ENCODE measurements at places on chromosomes 11 and 22.

DNA sequence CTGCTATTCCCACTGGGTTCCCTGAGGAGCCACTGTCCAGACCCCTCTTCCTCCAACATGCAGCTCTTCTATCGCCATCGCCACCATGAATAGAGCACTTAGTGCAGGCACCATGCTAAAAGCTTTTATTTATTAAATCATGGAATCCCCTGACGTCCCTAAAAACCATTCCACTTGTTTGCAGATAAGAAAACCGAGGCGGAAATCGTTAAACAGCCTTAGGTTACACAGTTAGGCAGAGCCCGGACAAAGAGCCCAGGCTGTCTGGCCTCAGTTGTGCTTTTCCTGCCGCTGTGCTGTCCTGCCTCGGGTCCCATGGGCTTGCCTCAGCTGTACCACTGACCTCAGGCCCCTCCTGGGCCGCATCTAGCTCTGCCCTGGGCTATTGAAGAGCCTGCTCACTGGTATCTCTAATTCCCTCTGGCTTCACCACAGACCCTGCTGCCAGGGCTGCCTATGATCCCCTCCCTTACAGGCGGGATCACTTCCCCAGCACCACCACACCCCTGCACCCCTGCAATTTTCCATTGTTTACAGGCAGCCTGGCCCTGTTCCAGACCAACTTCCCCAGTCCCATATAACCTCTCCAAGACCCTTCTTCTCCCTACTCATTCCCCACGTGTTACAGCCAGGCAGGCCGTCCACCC, 13.0 kb upstream of the TUB start:
- no peak for DNase-seq

DNA sequence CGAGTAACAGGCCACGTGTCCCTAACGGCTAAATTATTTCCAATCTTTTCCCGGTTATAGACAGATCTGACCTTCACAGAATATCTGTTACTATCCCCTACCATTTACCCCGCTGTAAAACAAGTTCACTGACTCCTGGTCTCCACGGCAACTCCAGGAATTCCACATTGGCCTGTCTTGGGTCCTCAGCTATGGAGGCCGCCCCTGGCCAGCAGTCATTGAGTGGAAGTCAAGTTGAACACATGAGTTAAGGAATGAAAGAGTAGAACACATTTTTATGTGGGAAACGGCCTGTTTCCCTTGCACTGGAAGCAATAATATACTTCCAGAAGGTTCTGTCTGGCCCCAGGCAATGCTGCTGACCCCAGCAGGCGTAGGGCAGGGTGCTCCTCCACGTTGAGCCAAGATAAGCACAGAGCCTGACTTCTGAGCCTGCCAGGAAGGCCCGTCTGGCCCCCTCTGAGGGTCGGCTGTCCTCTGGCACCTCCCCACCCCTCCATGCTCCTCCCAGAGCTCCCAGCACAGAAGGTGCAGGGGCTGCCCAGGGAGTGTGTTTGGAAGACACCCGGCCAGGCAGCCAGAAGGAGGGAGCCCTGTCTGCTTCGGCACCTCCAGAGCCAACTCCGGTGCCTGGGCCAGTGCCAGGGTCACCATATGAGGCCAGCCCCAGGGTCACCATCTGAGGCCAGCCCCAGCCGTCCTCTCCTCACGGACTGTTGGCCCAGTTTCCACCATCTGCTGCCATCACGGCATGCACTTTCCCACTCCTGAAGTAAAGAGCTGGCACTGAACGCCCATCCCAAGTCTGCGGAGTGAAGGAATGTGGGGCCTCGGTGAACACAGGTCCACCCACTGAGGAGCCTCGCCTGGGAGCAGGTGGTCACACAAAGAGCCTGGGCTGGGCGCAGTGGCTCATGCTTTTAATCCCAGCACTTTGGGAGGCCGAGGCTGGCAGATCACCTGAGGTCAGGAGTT, 813.2 kb downstream of the BRD1 start:
- DNase-seq = no peak

- DNase-seq = peak; percentile 67
Measured at GRCh38 chr11:95503047-95503446, 272.0 kb upstream of the SESN3 start.

DNA sequence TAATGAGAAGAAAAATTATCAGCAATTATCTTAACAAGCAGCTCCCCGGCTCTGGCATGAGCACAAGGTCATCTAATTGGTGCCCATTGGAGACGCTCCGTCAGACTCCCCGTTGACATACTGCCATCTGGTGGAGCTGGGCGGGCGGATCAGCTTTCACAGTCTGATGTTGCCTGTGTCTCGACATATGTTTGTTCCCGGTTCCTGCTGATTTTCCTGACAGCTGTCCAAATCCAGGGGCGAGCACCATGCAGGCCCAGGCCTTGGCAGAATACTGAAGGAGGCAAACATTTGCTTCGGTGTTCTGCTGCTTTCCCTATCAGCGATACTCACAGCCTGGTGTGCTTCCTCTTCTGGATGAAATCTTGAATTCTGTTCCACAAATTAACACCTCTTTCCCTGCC, 43.8 kb upstream of the BARX2 start:
- DNase-seq = peak; percentile 66

DNA sequence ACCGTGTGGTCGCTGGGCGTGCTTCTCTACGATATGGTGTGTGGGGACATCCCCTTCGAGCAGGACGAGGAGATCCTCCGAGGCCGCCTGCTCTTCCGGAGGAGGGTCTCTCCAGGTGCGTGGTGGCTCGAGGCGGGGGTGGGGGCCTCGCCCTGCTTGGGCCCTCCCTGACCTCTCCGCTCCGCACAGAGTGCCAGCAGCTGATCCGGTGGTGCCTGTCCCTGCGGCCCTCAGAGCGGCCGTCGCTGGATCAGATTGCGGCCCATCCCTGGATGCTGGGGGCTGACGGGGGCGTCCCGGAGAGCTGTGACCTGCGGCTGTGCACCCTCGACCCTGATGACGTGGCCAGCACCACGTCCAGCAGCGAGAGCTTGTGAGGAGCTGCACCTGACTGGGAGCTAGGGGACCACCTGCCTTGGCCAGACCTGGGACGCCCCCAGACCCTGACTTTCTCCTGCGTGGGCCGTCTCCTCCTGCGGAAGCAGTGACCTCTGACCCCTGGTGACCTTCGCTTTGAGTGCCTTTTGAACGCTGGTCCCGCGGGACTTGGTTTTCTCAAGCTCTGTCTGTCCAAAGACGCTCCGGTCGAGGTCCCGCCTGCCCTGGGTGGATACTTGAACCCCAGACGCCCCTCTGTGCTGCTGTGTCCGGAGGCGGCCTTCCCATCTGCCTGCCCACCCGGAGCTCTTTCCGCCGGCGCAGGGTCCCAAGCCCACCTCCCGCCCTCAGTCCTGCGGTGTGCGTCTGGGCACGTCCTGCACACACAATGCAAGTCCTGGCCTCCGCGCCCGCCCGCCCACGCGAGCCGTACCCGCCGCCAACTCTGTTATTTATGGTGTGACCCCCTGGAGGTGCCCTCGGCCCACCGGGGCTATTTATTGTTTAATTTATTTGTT, 2.4 kb downstream of the PIM3 start:
- DNase-seq = no peak

GRCh38 chr11:110026858-110027626, 66.2 kb upstream of the ZC3H12C start:
- DNase-seq = no peak

- DNase-seq = no peak
Measured at GRCh38 chr11:112582366-112582765, 321.7 kb upstream of the PLET1 start.

DNA sequence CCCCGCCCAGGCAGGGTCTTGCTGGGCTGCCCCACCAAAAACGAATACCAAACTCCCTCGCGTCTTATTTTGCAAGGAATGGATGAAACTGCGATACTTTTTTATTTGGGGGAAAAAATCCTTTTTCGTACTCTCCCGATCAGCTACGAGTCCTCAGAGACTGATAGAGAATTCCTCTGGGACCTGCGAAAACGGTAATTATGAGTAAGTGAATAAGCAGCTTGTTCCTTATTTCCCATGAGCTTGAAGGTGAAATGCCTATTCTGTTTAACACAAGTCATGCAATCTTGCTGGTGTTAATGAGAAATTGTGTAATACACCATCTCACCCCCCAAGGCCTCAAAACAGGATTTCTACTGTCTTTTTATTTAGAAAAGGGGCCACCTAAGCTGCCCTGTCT, 5.5 kb downstream of the GRK3 start:
- DNase-seq = no peak

- peak; percentile 81 for DNase-seq
Measured at GRCh38 chr11:104127828-104128227, 36.1 kb downstream of the PDGFD start.

- DNase-seq = no peak
Measured at GRCh38 chr22:20228055-20228938, 39.8 kb downstream of the RTN4R start.

DNA sequence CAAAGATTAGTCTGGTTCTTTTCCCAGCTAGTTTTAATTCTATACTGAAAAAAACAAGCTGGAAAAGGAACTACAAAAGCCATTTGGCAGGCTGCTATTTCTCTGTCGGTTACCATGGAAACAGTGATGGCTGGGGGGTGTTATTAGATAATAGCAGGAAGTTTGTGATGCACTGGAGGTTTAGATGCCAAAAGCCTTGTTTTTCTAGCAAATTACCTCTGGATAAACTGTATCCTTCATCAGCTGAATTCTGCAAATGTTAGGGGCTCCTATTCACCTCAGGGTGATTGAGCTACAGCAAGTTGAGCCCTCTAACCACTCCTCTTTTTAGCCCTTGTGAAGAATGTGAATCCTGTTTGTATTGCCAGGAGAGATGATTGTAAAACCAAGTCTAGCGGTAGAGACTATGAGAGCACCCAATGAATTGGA, 25.2 kb downstream of the ALKBH3 start:
- DNase-seq = no peak

- no peak for DNase-seq
Measured at GRCh38 chr11:2794046-2794967, 91.3 kb downstream of the CDKN1C start.

DNA sequence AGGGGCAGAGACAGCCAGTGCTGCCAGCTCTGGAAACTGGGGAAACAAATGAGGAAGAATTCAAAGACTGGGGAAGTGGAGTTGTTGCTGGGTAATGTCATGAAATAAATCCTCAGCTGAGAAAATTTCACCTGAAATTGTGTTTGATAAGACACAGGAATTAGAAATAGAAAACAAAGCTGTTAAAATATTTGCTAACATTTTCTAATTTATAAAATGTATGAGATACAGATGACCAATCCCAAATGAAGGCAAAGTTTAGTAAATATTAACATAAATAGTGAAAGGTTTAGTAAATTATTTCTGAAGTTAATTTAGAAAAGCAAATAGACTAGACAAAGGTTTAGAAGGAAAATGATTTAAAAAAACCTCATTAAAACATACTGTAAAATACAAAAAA, at the start of gene OR56A5:
Gene OR56A5 (minus strand): TSS at position 101 of the 400 bp plus-strand sequence. CDS start 0 bp downstream, at position 101.
- no peak for DNase-seq

DNA sequence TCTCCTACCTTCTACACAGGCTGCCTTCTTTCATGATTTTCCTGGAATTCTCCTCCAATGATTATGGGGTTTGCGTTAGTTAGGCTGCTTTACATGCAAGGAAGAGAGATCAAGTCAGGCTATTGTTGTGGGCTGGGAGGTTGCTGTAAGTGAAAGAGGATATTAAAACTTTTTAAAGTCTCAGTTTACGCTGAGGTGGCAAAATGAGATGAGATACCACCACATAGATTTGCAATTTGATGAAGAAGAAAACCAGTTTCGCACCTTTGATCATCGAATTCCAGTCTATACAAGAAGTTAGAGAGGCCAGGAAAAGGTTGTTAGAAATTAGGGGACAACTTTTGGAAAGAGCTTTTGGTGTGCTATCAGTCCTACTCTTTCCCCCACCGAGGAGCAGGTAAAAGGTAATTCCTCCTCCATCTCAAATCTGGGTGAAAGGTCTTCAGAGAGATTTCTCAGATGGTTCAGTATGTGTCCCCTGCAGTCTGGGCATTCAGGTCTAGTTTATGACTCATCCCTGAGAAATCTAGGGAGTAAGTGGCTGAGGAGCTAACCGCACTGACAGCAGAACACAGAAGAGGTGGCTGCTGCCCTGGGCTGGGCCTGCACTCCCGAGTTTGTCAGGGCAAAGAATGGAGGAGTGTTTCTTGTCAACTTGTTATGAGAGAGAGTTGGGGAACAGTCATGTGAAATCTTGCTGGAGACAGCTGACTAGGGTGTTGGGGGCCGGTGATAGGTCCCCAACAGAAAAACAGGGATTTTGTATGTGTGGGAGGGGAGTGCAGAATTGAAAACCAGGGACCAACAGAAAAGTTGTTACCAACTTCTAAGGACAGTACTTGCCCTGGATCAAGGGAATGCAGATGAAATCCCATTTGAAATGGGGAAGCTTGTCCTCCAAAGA, 34.7 kb downstream of the CCDC83 start:
- DNase-seq = peak; percentile 74

DNA sequence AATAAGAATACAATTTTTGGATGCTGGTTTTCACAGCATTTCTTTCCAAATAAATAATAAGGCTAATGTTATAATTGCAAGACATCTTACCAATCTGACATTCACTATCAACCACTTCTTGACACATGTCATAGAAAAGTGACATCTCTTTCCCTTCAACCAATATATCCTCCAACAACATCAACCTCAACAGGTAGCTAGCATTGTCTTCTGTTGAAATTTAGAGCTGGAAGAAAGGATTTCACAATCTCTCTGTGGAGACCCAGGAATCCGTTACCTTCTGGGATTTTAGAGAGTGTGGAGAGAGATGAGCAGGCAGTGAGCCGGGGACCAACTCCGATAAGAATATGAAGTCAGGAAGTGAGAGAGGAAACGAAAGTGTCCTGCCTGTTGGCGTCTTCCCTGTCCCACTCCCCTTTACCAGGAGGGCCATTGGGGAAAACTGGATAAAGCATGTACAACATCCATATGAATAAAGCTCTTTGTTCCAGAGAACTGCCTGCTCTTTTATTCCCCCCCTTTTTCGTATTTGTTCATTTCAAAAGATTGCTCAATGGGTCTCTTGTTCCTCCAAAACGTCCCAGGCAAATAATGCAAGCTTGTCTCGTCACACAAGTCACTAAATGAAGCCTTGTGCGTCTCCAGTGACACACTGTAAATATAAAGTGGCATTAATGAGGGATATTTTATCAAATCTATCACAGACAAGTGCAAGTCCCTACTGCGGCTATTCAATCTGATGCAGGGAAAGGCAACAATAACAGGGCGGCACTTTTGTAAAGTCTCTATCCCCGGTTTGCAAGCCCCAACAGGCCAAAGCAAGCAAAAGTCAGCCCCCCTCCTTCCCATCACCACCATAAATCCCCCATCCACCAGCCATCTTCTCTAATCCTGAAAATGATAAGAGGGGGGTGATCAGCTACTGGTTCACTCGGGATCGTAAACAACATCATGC, 3.4 kb downstream of the CADM1 start:
- no peak for DNase-seq

DNA sequence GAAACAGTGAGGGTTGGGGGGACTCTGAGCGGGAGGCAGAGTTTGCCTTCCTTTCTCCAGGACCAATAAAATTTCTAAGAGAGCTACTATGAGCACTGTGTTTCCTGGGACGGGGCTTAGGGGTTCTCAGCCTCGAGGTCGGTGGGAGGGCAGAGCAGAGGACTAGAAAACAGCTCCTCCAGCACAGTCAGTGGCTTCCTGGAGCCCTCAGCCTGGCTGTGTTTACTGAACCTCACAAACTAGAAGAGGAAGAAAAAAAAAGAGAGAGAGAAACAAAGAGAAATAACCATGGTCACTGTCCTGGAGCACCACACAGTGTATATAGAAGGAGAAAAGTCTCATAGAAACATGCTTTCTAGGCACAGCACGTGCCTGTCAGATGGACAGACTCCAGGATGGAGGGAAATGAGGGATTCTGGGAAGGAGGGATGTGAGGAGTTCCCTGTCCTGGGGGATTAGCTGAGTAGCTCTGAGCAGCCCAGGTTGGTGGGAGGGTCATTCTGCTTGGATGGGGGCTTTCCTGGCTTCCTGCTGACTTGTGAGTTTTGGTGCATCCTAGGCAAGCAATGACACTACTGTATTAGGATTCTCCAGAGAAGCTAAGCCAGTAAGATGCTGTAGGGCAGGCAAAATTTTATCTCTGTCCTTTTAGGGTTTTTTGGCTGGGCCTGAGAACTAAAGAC, 3.1 kb downstream of the GSTP1 start:
- DNase-seq = no peak
